ENCODE measurements at places on chromosomes 11 and 22.

GRCh38 chr11:28529540-28530410 lies 421.6 kb downstream of the METTL15 start:
- no peak for DNase-seq

GRCh38 chr22:23539135-23539838 lies 40.8 kb downstream of the IGLL1 start:
- DNase-seq = peak; percentile 89

- no peak for DNase-seq
These were observed 255.4 kb downstream of the MIAT start for GRCh38 chr22:26912655-26913345.

GRCh38 chr11:476416-476815 lies 26.3 kb downstream of the PTDSS2 start:
- no peak for DNase-seq

- DNase-seq = no peak
These were observed 17.7 kb upstream of the FNBP4 start for GRCh38 chr11:47784785-47785381.

- DNase-seq = no peak
These were observed 108.6 kb downstream of the TRIM29 start for GRCh38 chr11:120029321-120029720.

- DNase-seq = no peak
These were observed 127.9 kb upstream of the NTM start for GRCh38 chr11:131242476-131243000.

GRCh38 chr11:128345316-128345715 lies 242.0 kb downstream of the ETS1 start:
- no peak for DNase-seq

- no peak for DNase-seq
These were observed 104.3 kb upstream of the LDLRAD3 start for GRCh38 chr11:35839368-35840161.

DNA sequence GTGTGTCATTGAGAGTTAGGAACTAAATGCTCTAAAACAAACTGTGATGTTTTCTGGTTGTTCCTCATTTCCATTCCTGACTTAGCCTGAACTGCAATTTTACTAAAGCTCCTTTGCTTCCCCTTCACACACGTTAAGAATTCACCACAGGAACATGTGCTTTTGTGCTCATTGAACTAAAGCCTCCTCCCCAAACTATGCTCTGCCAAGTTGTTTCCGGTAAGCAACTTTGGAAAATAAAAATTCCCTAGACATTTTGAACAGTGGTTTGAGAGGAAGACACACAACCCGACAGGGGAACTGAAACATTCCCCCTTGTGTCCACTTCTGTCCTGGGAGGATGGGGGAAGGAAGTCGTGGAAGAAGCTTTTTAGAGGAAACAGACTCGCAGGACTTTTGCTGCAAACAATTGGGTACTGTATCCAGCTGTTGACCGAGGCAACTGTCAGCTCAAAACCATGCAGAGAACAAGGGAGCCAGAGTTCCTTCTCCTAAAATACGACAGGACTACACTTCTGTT lies 66.9 kb downstream of the GAB2 start:
- DNase-seq = no peak

- no peak for DNase-seq
These were observed 2.5 kb upstream of the RASGRP2 start for GRCh38 chr11:64746486-64746885.

Data from ELF-1 (cell line).